Stimulated activated CD4-positive, alpha-beta T cell treated with anti-CD3 and anti-CD28 coated beads, Interleukin-12 subunit alpha, Interleukin-12 subunit beta, amount 100 ng/mL, for 4 hours (primary cell): ENCODE measurements at places on chromosomes 13 and 19.

- DNase-seq = no peak
Measured at GRCh38 chr13:29405401-29405800, 190.1 kb downstream of the SLC7A1 start.

GRCh38 chr19:11295665-11296245, at the start of gene TSPAN16:
Gene TSPAN16 (plus strand): TSS chr19:11296160. CDS start chr19:11296298, 138 bp downstream.
- DNase-seq = no peak

- DNase-seq = no peak
Measured at GRCh38 chr13:40072663-40073120, 417.2 kb downstream of the COG6 start.

- DNase-seq = no peak
Measured at GRCh38 chr13:88183440-88183839, 512.3 kb downstream of the SLITRK5 start.

GRCh38 chr13:26983543-26984320, 187.9 kb downstream of the USP12 start:
- no peak for DNase-seq

GRCh38 chr19:23482829-23483228, 87.6 kb upstream of the ZNF91 start:
- DNase-seq = no peak

DNA sequence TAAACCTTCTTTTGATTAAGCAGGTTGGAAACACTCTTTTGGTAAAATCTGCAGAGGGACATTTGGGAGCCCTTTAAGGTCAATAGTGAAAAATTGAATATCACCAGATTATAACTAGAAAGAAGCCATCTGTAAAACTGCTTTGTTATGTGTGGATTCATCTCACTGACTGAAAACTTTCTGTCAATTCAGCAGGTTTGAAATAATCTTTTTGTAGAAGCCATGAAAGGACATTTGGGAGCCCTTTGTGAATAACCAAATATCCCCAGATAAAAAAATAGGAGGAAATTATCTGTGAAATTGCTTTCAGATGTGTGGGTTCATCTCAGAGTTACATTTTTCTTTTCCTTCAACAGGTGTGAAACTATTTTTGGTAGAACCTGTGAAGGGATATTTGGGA, 1690.7 kb downstream of the UQCRFS1 start:
- DNase-seq = no peak

DNA sequence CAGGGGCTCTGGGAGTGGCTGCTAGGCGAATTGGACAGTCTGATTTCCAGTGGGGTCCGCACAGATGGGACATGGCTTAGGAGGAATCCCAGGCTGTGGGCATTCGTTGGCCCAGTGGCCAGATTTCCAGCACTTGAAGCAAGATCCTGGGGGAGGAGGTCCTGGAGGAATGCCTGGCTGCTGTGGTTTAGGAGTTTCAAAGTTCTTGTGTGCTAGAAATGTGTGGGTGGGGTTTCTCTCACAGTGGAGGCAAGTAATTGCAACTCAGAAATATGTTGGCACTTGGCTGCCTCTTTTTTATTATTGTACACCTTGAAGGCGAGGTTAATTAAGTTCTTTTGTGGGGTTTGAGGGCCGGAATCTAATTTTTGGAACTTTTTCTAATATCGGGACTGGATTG, 17.1 kb downstream of the IGFL3 start:
- DNase-seq = no peak

- no peak for DNase-seq
Measured at GRCh38 chr13:23760000-23760399, 129.2 kb downstream of the MIPEP start.

GRCh38 chr19:27777726-27778125, 1435.2 kb downstream of the UQCRFS1 start:
- no peak for DNase-seq

GRCh38 chr19:35049456-35049855, 7.9 kb downstream of the HPN start:
- no peak for DNase-seq

GRCh38 chr13:71873418-71874247, 6.6 kb upstream of the DACH1 start:
- no peak for DNase-seq

DNA sequence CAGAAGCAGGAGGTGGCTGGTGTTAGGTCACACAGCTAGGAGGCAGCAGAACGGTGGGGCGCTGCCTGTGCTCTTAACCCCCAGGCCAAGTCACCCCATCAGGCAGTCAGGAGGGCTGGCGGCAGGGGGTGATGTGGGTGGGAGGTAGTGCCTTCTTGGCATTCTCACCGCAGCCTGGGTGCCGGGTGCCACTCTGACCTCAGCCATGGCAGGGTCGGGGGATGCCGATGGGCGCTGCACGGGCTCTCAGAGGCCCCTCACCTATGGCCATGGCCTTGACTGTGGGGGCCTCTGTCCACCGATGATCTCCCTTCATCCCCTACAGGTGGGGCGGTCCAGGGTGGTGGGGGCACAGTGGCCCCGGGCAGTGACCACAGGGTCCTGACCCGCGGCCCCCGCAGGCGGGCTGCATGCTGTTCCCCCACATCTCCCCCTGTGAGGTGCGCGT, 5.6 kb downstream of the PTOV1 start:
- no peak for DNase-seq
